K562 (cell line): ENCODE measurements at places on chromosomes 12 and 14.

DNA sequence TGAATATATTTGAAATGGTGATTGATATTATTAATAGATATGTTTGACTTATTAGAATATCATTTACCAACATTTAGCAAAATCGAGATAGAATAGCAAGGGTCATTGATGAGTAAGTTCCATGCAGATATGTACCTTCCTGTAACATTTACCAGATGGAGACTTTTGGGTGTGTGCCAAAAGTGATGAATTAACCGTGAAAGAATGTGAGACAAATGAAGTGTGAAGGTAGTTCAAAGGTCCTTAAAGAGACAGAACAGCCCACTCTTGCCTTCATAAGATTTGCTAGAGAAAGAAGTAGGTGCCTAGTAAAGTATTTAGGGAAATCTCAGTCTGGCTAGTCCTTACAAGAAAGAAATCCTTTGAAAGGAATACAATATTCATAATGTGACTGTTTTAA is 45.5 kb downstream of the FGD4 start:
- H3K36me3 ChIP-seq, result no peaks in the 10 kb centered on the region
- H3K27ac ChIP-seq, result no peak overlapping the region
- DNase-seq, result no peak
- no peaks in the 10 kb centered on the region for H3K4me1 ChIP-seq

- no peak overlapping the region for H3K4me3 ChIP-seq
- no peaks in the 10 kb centered on the region for H3K36me3 ChIP-seq
- no peak for DNase-seq
- H3K4me1 ChIP-seq, result no peaks in the 10 kb centered on the region
These were observed 29.4 kb upstream of the GXYLT1 start for GRCh38 chr12:42173961-42174521.

DNA sequence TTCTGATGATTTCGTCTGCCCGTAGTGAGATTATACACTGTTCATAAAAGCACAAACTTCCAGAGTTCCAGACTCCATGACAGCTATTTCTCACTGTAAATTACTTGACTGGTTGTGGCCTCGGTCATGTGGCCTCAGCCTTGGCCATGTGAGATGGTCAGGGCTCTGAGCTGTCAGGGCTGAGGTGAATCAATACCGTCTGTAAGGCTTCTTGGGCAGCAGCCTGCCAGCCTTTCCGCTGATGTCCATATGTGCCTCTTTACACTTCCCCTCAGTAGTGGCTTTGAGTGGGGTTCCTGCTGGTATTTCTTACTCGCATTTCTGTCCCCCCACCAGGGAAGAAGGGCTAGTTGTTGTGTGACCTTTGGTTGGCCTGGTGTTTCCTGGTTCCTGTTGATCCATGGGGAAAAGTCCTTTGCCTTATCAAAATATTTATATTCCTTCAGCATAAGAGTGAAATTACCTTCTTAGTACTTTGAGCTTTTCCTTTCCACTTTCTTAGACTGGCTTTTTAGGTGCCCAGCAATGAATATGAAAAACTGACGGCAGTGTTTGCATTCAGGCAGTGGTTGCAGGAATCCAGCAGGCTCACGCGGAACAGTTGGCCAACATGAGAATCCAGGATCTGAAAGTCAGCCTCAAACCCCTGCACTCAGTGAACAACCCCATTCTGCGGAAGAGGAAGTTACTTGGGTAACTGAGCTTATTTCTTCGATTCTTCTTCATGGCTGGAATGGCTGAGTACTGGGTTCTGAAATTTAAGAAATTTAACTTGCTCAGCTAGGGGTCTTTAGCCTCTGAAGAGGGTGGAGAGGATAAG is 46.1 kb downstream of the MAPKAPK5 start:
- H3K27ac ChIP-seq, result no peak overlapping the region; the same call in 2 of the 3 replicates
- no peak for DNase-seq
- no peaks in the 10 kb centered on the region for H3K4me1 ChIP-seq
- no peak overlapping the region for H3K4me3 ChIP-seq
- H3K27me3 ChIP-seq, result no peaks in the 10 kb centered on the region

DNA sequence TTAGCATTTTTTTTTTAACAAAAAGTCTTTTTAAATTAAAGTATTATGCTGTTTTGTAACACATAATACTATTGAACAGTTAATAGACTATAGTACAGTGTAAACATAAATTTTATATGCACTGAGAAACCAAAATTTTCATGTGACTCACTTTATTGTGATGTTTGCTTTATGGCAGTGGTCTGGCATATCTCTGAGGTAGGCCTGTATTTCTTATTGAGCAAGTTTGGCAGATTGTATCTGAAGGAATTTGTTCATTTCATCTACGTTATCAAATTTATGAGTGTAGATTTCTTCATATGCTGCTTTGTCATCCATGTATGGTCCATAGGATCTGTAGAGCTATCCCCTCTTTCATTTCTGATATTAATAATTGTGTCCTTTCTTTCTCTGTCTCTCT is 78.8 kb upstream of the PDE3A start:
- H3K27ac ChIP-seq, result no peak overlapping the region
- H3K4me1 ChIP-seq, result no peaks in the 10 kb centered on the region

GRCh38 chr12:66620688-66621087 is 58.2 kb downstream of the GRIP1 start:
- H3K27ac ChIP-seq, result no peak overlapping the region
- no peaks in the 10 kb centered on the region for H3K4me1 ChIP-seq
- no peaks in the 10 kb centered on the region for H3K36me3 ChIP-seq
- no peak overlapping the region for H3K4me3 ChIP-seq

DNA sequence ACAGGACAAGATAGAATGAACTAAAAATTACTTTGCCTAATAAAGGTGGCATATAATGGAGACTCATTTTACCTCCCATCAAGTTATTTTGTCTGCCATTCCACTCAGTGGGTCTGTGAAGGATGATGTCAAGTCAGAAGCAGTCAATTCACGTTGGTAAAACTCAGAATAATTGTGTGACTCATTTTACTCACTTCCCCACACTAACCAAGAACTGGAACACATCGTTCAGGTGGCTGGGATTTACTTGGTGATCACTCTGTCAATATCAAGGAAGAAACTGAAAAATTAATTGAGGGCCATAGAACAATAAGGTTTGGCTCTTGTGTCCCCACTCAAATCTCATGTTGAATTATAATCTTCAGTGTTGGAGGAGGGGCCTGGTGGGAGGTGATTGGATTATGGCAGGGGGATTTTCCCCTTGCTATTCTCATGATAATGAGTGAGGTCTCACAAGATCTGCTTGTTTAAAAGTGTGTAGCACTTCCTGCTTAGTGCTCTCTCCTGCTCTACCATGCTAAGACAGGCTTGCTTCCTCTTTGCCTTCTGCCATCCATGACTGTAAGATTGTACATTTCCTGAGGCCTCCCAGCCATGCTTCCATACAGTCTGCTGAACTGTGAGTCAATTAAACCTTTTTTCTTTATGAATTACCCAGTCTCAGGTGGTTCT is 35.7 kb upstream of the GTF2A1 start:
- DNase-seq, result no peak
- H3K27ac ChIP-seq, result no peak overlapping the region
- H3K4me1 ChIP-seq, result no peaks in the 10 kb centered on the region
- no peak overlapping the region for H3K4me3 ChIP-seq
- no peaks in the 10 kb centered on the region for H3K27me3 ChIP-seq
- peaks cover 17% of the 10 kb centered on the region; the same call in 1 of the 3 replicates for H3K36me3 ChIP-seq
